ENCODE measurements at places on chromosomes 7 and 10. TPM values are rescaled to one million over a fixed set of nuclear protein-coding genes. Genes with fewer than 3 reads are reported as not detected.

Gene BTBD16
- polyA plus RNA-seq, result not detected

Gene WASHC2C
- 19.4 TPM for polyA plus RNA-seq

Gene ERV3-1
- 14.7 TPM for polyA plus RNA-seq

Gene SFMBT2
- polyA plus RNA-seq, result 0.06 TPM

Gene TDRD1
- not detected for polyA plus RNA-seq

Gene CYP2C18
- polyA plus RNA-seq, result not detected

Gene CPN1
- polyA plus RNA-seq, result not detected

Gene EN2
- not detected for polyA plus RNA-seq

Gene PRXL2A
- polyA plus RNA-seq, result 1.0 TPM

Gene ZNF365
- polyA plus RNA-seq, result 3.7 TPM

Gene CCL24
- not detected for polyA plus RNA-seq

Gene MUC12
- polyA plus RNA-seq, result 0.89 TPM

Gene OR2A1
- not detected for polyA plus RNA-seq

Gene CRTAC1
- polyA plus RNA-seq, result not detected

Gene SMKR1
- polyA plus RNA-seq, result 0.27 TPM

Gene JCAD
- polyA plus RNA-seq, result 13.9 TPM

Gene TLX1
- polyA plus RNA-seq, result not detected

Gene CFAP58
- polyA plus RNA-seq, result 0.23 TPM

Gene OGA
- polyA plus RNA-seq, result 52.3 TPM

Gene VWDE
- polyA plus RNA-seq, result not detected

All from BJ (cell line).